ENCODE measurements at places on chromosomes 7 and 10.

DNA sequence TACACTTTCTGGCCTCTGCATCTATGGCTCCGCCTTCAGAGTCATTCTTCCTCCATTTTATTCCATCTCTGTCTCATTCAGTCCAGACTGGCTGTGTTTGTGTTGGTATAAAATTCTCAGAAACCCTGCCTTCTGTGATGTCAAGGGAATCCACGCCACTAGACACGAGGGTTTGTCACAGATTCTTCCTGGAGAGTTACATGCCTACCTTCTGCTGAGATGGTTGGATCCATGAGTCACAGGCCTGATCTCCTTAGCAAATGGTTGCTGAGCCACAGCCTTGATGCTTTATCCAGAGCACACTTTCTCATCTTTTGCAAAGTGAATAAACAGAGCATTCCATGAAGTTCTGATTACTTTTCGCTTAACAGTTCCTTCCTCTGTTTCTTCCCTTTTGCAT is 35.9 kb upstream of the TSPAN33 start:
- DNase-seq: no peak

- DNase-seq: no peak
Observed at GRCh38 chr10:44924261-44925040, 13.3 kb downstream of the TMEM72 start.

- DNase-seq: no peak
Observed at GRCh38 chr7:101985057-101985902, 167.9 kb downstream of the CUX1 start.

DNA sequence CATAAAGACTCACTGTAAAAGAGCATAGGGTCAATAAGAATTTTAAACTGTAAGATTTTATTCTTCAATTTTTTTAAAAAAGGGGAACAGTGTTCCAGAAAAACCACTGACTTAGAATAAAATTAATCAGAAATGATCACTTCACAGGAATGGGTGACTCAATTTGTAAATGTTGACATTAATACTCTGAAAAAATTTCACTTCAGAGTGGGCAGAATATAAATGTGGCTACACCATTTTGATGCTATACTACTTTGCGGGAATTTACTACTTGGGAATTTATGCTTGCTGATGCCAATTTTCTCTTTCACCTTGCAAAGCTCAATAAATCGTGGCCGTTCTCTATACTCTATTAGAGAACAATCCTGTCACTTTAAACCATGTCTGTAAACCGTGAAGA is 126.9 kb downstream of the HIBADH start:
- DNase-seq: no peak

DNA sequence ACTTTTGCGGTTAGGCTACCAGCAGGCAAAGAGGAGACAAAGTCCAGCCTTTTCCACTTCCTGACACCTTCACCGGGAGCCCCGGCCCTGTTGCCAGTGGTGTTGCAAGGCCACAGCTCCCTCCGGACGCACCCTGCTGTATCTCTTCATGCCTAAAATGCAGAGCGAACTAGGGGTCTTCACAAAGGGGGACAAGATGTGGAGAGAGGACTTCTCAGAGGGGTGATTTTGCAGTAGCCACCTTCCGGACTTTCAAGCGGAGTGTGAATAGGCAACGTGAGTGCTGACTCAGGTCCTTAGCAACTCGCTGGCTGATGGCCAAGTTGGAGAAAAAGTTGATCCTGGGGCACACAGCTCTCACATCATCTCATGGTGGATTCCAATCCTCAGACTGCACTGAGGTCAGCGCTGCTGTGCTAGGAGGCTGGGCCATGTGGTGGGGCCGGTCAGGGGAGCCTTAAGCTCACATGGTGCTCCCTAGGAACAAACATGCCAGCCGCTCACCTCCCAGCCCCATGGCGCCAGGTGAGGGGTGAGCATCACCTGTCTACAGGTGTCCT is 166.3 kb downstream of the LCOR start:
- no peak for DNase-seq

DNA sequence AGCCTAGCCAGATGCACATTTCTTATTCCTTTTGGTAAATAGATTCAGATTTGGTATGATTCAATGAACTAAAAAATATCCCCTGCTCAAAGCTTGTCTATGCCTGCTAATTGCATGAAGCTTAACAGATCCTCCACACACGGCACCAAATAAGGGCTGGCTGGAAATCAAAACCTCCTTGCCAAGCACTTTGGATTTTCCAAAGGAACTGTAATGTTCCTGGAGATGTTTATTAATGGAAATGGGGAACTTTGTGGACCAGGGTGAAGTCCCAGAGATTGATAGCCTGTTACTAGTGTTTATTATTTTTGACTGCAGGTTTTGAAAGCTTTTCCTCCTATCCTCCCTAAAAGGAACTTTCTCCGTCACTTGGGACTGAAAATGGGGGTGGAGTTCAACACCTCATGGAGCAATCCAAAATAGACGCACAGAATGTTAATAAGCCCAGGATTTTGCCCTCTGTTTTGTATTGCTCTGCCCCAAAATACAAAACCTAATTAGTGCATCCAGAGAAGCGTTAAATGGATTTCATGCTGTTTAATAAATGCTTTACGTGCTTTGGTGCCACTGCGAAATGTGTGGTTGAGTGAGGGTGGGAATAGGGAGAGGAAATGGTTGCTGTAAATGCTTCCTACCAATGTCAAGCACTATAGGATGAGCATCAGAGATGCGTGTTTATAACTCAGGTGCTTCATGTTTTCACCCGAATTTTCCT is 1027.7 kb downstream of the LRMDA start:
- DNase-seq: no peak

- DNase-seq: no peak
Observed at GRCh38 chr10:51900180-51900579, 200.8 kb upstream of the CSTF2T start.

- DNase-seq: no peak
Observed at GRCh38 chr10:62386356-62387320, 12.5 kb downstream of the ZNF365 start.

DNA sequence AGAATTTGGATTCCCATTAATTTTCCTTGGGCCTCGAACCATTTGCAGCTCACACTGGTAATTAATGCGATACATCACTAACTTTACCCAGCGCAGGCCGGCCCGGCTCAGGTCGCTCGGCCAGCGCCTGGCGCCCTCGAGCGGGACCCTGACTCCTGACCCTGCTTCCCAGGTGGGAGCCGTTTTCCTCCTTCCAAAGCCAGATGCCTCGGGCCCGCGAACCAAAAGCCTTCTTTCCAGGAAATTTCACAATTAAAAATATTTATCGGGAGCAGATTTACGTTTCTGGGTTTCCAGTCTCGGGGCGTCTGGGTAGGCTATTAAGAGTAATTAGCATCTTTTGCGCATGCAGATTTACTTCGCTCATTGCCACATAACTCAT is 12.2 kb downstream of the LBX1 start:
- no peak for DNase-seq

DNA sequence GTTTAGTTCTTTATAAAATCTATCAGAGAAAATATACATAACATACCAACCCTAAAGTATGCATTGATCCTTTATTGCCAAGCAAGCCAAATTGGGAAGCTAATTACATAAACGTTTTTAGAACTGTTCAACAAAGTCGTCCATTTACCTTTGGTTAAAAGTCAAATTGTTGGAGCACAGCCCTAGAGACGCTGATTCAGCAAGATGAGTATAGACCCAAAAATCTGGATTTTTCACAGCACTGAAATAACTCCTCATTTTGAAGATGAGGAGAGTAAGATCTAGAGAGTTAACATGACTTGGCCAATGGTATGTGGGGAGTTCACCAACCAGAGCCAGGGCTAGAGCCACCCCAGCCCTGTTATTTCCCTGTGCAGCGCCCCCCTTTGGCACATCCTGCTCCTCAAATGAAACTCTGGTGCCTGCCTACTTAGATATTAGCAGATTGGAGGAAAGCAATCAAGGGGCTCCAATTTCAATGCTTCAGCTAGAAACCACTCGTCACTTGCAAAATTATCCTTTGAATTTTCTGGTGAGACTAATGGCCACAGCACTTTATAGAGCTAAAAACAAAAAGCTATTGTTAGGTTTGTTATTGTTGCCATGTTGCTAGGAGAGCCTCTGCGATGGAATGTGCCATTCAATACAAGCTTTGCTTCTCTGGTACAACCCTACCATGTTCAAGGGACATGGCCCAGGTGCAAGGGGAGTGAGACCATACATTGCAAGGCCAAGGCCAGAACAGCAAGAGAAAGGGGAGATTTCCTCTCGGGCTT is 132.6 kb upstream of the ZEB1 start:
- DNase-seq: no peak

DNA sequence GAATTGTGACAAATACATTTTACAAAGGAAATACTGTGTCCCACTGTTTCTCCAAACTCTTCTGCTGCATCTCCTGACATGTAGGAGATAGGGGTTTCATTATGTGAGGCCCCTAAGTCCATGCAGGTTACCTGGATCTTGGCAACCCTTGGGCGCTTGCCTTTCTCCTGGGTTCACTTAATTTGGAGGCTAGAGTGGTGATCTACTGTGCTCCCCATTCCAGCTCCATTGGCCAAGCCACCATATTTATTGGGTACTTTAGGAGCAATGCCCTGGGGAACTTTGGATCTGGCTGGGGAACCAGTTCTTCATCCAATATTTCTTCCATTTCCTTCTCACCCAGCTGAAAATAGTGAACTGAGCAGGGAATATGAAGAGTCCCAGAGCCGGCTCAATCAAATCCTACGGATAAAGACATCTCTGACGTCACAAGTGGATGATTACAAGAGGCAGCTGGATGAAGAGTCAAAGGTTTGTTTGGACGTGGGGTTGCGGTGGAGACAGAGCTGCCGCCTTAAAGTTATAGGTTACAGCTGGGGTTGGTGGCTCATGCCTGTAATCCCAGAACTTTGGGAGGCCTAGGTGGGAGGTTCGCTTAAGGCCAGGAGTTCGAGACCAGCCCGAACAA is 18.5 kb downstream of the MYH16 start:
- no peak for DNase-seq

GRCh38 chr7:139118234-139118804 is 8.8 kb upstream of the ZC3HAV1 start:
- no peak for DNase-seq

GRCh38 chr7:28020302-28020940 is 160.2 kb downstream of the JAZF1 start:
- no peak for DNase-seq

DNA sequence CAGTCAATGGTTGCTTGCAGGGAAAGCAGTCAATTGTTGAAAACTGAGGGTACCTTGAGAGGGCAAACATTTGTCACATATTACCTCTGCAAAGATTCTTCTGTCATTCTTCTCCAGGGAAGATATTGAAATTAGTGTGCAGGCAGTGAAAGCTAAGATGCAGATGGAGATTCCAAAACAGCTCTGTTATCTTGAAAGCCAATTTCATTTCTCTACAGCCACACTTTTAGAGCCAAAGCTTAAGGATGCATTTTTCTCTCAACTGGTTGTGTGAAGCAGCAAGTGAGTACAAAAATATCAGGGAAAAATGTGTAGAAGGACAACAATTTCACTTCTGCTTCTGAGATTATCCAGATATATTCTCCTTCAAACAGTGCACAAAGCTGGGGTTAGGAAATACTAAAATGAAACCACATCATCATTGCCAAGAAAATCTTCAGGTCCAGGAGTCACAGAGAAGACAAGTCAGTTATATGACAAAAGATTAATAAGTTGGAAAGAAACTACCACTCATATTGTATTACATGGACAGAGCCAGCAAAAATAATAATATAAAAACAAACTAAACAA is 16.3 kb downstream of the SGMS1 start:
- no peak for DNase-seq

GRCh38 chr10:11359869-11360268 is 251.6 kb downstream of the USP6NL start:
- DNase-seq: no peak

- DNase-seq: no peak
Observed at GRCh38 chr10:52357971-52358370, 43.9 kb downstream of the DKK1 start.

GRCh38 chr10:131968949-131969348 is 12.8 kb downstream of the BNIP3 start:
- DNase-seq: no peak

DNA sequence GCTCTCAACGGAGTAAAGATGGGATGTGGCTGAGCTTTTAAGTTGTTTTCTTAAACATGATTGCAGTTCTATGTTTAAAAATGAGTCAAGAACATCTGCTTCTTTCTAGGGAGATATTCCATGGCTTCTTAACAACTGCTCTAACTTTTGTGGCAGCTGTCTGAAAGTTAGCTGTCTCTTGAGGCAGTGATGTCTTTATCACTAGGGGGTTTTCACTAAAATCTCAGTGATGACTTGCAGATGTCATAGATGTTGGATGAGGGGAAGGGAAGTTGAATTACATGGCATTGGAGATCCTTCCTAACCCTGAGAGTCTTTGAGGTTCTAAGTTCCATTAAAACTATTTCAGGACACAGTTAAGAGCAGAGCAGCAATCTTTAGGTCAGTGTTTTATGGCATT is 43.5 kb downstream of the PRKG1 start:
- no peak for DNase-seq

GRCh38 chr10:59748834-59749233 is 4.4 kb downstream of the MRLN start:
- no peak for DNase-seq

- DNase-seq: peak; percentile 24
Observed at GRCh38 chr7:729140-730000, 2.3 kb upstream of the PRKAR1B start.

GRCh38 chr10:6518791-6519429 is 61.2 kb downstream of the PRKCQ start:
- no peak for DNase-seq

GRCh38 chr10:86217371-86218080 is 149.1 kb downstream of the GRID1 start:
- DNase-seq: no peak

GRCh38 chr10:127434006-127434405 is 115.1 kb upstream of the NPS start:
- no peak for DNase-seq

DNA sequence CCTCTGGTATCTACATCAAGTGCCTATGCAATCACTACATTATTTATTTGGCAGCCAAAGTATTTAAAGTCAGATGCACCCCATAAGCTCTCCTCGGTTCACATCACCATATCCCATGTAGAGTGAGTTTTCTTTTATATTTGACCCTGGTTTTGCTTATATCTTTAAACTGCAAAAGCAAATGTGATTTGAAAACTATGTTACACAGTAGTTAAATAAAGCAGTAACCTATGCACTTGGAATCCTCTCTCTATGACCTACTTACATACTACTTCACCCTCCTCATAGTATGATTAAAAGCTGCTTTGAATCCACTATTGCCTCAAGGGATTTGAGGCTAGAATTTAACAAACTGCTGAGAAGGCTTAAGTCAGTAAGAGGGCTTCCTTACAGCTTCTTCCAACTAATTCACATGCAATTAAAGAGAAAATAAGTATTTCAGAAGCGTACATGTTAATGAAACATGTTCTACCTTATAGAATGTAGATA is 2.2 kb upstream of the CELF2 start:
- no peak for DNase-seq

GRCh38 chr10:17010363-17011145 is 119.1 kb downstream of the CUBN start:
- DNase-seq: no peak

GRCh38 chr10:101183458-101184183 is 45.6 kb downstream of the LBX1 start:
- no peak for DNase-seq

Data from activated naive CD8-positive, alpha-beta T cell treated with anti-CD3 and anti-CD28 coated beads, Interleukin-2, amount 10 ng/mL, durations not matched to agents 7 days and 5 days (primary cell).